HepG2 (cell line): ENCODE measurements at places on chromosomes 7 and 10.
A peak's percentile ranks its signal among the peaks of the same experiment; 100 is the strongest.

- H3K27me3 ChIP-seq: no peaks in the 10 kb centered on the region
- no peak overlapping the region for H3K4me3 ChIP-seq
- H3K36me3 ChIP-seq: no peaks in the 10 kb centered on the region
These were observed 6.7 kb upstream of the COA1 start for GRCh38 chr7:43735802-43736603.

DNA sequence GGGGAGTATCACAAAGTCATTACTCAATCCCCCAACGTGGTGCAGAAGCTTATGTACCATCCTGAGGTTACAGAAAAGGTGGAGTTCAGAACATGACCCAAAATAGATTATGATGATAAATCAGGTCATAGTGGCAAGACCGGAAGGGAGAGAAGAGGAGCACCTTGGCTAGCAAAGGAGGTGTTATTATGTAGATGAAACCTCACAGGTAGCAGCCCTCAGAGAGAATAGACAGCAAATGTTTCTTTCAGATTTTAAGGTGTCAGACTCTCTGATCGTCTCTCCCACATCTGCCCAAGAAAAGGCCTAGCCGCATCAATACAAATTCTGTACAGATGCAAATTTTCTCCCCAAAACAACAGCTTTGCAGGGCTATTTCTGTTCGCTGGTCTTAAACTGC lies 88.3 kb upstream of the SEMA3D start:
- no peaks in the 10 kb centered on the region for H3K27me3 ChIP-seq
- no peaks in the 10 kb centered on the region for H3K4me1 ChIP-seq
- no peak for DNase-seq

GRCh38 chr7:12898004-12898403 lies 210.6 kb downstream of the ARL4A start:
- DNase-seq: no peak
- no peak overlapping the region for H3K4me3 ChIP-seq
- H3K4me1 ChIP-seq: no peaks in the 10 kb centered on the region
- no peaks in the 10 kb centered on the region for H3K27me3 ChIP-seq

DNA sequence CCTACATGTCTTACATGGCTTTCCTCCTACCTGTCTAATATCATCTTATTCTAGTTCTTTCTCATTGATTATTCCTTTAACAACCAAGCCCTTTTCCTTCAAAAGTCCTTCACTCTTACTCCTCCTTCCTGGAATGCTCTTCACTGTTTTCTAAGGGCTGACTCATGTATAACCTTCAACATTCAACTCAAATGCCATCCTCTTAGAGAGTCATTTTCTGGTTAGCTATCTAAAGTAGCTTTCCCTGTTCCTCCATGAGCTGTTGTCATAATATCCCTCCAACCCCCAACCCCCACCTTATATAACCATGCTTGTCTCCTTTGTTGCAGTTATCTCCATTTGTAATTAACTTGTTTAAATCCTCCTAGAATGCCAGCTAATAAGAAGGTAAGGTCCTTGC lies 286.8 kb downstream of the ADK start:
- no peaks in the 10 kb centered on the region for H3K27me3 ChIP-seq
- H3K27ac ChIP-seq: no peak overlapping the region
- DNase-seq: peak; percentile 4

DNA sequence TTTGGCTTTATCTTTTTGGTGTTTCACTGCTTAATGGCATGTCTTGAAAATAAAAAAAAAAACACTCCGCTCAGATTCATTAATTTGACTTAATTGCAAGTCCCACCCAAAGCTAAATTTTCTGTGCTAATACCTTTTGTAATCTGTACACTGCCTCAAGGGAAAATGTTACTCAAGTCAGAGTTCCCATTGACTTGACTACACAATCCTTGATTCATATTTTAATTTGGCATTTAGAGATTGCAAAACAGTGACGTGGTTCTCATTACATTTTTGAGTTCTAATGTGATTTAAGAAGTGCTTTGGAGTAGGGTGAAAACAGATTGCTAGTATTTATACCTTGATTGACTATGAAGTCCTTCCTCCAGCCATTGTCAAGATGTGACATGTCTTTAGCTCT lies 21.3 kb upstream of the LIPM start:
- no peaks in the 10 kb centered on the region for H3K36me3 ChIP-seq
- no peaks in the 10 kb centered on the region for H3K27me3 ChIP-seq
- no peak for DNase-seq
- H3K4me3 ChIP-seq: no peak overlapping the region
- H3K4me1 ChIP-seq: no peaks in the 10 kb centered on the region

GRCh38 chr10:124669824-124670654 lies 74.1 kb downstream of the FAM53B start:
- peaks cover 6% of the 10 kb centered on the region; the same call in 1 of the 2 replicates for H3K36me3 ChIP-seq
- no peaks in the 10 kb centered on the region for H3K27me3 ChIP-seq
- H3K4me1 ChIP-seq: no peaks in the 10 kb centered on the region

GRCh38 chr10:116688741-116689495 lies 53.4 kb downstream of the HSPA12A start:
- DNase-seq: no peak
- H3K27ac ChIP-seq: no peak overlapping the region
- no peaks in the 10 kb centered on the region; the same call in 1 of the 2 replicates for H3K36me3 ChIP-seq
- H3K4me3 ChIP-seq: no peak overlapping the region
- peaks cover 9% of the 10 kb centered on the region for H3K4me1 ChIP-seq

- H3K4me3 ChIP-seq: no peak overlapping the region
- no peaks in the 10 kb centered on the region for H3K36me3 ChIP-seq
- H3K27ac ChIP-seq: no peak overlapping the region
- no peaks in the 10 kb centered on the region for H3K4me1 ChIP-seq
- peaks cover 21% of the 10 kb centered on the region; the same call in 2 of the 3 replicates for H3K27me3 ChIP-seq
These were observed 3.6 kb downstream of the VWC2 start for GRCh38 chr7:49776994-49777393.

- no peaks in the 10 kb centered on the region; the same call in 1 of the 2 replicates for H3K36me3 ChIP-seq
- H3K27me3 ChIP-seq: no peaks in the 10 kb centered on the region; the same call in 2 of the 3 replicates
- H3K4me3 ChIP-seq: peak within 1 kb of the TSS; percentile 98
- no peak for DNase-seq
- peak within 1 kb of the TSS; percentile 99 for H3K27ac ChIP-seq
- peaks cover 44% of the 10 kb centered on the region for H3K4me1 ChIP-seq
These were observed at the start of gene LANCL2 for GRCh38 chr7:55365205-55365674. TSS of gene LANCL2 (plus strand) at chr7:55365337. CDS start at chr7:55366026, 689 bp downstream.

DNA sequence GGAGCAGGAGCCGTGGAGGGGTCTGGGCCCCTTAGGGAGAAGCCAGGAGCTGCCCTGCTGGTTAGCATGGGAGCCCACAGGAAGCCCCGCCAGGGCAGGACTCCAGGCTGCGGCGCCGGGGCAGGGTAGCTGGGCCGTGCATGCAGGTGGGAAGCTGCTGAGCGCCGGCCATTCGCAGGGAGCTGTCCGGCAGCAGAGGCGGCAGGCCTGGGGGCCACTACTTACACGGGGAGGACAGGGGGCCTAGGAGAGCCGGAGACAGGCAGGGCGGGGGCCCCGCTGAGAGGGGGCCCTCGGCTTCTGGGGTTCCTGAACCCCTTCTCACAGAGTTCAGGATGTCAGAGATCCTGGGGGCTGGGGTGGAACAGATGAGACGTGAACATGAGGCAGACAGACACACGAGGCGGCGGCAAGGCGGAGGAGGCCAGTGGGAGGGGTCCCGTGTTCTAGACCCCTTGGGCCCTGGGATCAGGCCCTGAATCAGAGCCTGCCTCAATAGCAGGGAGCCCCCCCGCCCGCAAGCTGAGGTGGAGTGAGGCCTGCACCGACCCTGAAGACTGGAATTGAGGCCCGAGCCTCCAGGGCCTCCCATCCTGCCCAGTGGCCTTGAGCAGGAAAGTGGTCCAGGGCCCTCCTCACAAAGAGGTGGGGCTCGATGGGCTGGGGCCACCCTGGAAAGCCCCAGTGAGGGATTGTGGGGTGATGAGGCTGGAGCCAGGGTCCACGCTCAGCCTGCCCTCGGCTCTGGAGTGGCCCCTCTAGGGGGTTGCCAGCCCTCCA lies 28.0 kb downstream of the YKT6 start:
- no peaks in the 10 kb centered on the region for H3K36me3 ChIP-seq
- no peak for DNase-seq
- H3K27ac ChIP-seq: no peak overlapping the region
- H3K4me3 ChIP-seq: no peak overlapping the region
- H3K27me3 ChIP-seq: peaks cover 78% of the 10 kb centered on the region; the same call in 2 of the 3 replicates

GRCh38 chr10:43250615-43251418 lies 16.0 kb downstream of the RASGEF1A start:
- no peak for DNase-seq
- H3K4me3 ChIP-seq: no peak overlapping the region
- peaks cover 20% of the 10 kb centered on the region; the same call in 2 of the 3 replicates for H3K27me3 ChIP-seq
- H3K27ac ChIP-seq: no peak overlapping the region
